8988T (cell line): ENCODE measurements at places on chromosomes 7 and 10.

DNA sequence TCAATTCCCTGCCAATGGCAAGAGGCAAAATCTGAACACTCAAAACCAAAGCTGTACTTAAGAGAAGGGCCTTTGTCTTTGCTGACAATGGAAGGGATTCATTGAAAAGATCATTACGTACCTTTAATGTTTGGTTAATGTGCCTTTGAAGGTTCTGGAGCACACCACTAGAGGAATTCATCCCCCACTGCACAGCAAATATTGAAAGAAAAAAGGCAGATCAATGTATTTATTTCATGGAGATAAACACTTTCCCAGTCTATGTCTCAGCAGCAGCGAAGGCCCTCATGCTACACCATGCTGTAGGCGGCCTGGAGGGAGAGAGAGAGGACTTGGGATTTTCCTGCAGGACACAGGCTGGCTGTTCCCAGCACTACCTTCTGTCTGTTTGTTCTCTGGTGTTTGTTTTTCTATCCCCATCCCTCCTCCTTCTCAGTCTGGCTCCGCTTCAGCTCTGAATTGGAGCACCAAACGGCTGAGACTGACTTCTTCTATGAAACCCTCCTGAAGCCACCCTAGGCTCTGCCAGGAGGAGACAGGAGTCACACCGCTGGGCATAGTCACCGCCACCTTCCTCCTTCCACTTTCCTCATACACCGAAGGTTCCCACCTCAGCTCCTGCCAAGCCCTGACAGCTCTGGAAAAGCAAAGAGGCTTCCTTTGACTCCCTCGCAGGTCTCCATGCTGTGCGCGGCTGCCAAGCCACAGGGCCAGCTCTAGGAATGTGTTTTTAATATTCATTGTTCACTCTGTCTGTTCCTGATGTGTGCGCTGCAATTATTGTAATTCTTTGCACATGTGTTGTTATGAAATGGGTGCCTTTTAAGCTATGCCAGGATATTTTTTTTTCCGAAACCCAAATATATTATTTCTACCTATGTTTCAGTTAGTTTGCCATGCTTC is 301.5 kb downstream of the FZD1 start:
- DNase-seq: no peak

DNA sequence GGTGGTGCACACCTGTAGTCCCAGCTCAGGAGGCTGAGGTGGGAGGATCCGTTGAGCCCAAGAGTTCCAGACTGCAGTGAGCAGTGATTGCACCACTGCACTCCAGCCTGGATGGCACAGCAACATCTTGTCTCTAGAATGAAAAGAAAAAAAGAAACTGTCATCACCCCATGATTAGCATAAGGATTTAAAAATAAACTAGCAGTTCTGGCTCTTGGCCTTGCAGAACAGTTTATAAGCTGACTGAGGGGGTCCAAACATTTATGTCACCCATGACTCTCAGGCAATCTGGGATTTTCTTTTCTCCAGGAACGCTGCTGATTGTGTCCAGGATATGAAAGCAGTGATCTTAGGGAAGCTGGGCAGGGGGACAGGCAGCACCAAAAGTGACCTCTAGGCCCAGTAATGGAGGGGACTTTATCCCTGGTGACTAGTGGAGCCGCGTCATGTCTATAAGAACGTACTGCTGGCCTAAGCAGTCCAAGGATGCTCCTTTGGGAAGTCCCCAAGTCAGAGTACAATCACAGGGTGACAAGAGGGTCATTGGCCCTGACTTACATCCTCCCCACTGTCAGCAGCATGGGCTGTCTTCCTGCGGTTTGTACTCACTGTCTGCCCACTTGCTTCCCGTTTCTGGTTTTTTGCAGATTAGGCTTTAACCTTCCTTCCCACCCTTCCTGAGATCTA is 177.4 kb downstream of the ARHGAP12 start:
- DNase-seq: no peak

DNA sequence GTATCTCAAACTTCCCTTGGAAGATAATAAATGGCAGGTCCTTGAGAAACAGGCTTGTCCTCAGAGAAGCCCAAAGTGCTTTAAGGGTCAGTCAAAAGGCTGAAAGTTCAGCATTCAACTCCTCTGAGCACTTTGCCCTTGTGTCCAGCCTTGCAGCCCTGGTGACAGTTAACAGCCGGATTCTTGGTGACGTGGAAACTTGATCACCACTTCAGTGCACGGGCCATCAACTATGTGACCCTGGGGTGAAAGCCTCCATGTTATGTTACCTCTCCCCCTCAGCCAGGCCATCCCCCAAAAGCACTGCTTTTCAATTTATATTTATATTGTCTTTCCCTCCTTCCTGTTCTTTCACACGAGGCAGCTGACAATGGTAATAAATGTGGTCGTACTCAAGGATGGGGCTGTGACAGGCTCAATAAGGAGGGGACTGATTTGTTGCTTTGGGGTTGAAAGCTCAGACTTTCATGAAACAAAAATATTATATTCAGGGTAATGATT is 164.0 kb upstream of the NRP1 start:
- DNase-seq: no peak

DNA sequence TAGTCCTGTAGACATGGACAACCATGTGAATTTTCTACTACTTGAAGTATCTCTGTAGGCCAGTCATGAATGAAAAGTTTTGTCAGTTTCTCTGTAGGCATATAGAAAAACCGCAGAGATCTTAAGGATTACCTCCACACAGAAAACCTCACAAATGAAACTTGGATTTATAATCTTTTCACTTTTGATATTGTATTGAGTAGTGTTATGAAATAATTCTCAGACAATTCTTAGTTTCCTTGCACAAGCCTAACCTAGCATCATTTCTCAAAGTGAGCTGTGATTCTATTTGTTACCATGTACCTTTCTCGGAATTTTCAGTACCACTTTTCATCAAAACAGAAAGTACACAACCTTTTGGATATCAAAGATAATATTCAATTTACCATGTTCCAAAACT is 51.4 kb upstream of the OIT3 start:
- no peak for DNase-seq

GRCh38 chr10:72105710-72106109 is 17.4 kb upstream of the SPOCK2 start:
- DNase-seq: no peak

DNA sequence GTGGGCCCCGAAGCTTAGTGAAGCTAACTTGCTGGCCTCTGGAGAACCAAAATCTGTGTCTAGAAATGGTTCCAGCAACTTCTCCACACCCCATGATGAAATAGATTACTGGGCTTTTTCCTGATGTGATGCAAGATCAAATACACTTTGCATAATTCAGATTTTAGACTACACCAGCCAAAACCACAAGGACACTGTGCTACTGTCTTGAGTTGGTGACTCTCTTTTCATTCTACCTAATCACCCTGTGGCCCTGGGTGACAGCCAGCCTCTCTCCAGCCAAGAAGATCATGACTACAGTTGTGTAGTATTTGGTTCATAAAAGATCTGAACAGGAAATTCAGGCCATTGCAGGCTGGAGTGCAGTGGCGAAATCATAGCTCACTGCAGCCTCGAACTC is 22.2 kb downstream of the AZGP1 start:
- no peak for DNase-seq

DNA sequence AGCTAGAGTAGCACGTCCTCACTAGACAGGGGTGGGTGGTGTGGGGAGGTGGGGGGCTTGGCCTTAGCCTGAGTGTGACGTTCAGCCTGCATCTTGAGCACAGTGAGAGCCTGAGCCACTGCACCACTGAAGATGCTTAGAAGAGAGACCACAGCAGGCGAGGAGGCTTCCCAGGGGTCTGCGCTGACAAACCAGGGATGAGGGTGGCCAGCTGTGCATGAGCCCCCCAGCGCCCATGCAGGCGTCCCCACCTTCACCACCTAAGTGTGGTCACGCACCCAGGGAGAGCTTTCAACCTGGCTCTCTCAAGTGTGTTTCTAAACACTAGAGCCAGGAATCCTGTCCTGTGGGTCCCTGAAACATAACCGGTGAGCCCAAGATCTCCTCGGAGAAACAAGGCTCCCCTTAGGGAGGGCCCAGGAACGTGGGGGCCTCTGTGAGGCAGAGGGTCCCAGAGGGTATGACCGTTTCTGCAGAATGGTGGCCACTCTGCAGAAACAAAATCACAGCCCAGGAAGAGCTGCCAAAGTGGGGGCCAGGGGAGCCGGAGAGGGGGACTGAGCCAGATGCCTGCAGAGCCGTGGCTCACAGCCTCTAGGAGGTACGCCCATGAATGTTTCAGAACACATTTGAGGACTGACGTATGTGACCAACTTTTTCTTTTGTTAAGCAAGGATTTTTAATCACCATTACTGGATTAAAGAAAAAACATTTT is 85.2 kb upstream of the INSIG1 start:
- no peak for DNase-seq

DNA sequence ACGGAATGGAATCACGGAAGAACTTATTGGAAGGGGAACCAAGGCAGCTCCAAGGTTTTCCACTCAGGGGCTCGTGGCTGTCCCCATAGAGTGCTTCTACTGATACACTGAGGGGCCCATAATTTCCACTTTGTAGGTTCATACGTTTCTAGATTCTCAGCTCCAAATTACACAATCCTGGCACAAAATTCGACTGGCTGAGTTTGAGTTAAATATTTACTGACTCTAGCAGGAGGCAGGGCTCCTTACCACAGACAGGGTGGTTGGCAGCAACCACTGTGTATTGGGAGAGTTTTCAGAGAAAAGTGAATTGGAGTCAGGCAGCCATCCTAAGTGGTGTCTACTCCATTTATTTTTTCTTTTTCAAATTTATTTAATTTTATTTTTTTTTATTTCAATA is 55.4 kb upstream of the SEC61G start:
- no peak for DNase-seq

- DNase-seq: no peak
These were observed 5.3 kb downstream of the PTF1A start for GRCh38 chr10:23197416-23197861.

DNA sequence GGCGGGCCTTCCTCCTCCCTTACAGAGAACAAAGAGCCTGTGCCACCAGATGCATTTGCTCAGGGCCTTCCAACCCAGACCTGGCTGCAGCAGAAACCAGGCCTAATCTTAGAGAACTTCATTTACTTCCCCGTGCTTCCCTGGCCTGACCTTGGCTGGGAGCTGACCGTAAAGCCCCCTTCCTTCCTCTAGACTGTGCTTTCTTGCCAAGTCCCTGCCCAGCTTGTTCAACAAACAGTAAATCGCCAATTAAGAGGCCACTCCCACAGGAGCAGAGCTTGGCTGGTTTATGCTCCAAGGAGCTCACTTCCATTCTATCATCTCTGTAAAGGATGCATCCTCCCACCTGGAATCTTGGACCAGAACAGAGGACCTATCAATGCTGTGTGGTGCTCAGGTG is 110.9 kb downstream of the COL13A1 start:
- DNase-seq: no peak

DNA sequence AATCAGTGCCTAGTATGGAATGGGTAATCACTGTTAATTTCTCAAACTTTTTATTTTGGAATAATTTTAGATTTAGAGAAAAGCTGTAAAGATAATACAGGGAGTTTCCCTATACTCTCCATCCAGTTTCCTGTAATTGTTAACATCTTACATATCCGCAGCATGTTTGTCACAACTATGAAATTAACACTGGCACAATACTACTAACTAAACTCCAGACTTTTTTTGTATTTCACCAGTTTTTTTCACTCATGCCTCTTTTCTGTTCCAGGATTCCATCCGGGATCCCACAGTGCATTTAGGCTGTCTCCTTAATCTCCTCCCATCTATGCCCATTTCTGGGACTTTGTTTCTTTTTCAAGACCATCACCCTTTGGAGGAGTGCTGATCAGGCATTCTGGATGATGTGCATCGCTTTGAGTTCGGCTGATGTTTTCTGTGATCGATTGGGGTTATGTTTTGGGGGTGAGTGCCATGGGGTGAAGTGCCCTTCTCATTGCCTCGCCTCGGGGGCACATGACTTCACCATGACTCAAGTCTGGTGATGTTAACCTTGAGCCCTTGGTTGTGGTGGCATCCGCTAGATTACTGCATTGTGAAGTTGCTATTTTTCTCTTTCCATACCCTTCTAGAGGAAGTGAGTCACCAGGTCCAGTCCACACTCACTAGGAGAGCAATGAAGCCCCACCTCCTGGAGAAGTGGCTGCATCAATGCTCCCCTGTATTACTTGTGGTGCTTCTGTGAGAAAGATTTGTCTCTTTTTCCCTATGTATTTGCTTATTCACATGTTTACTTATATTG is 43.9 kb upstream of the GRB10 start:
- peak; percentile 12 for DNase-seq

DNA sequence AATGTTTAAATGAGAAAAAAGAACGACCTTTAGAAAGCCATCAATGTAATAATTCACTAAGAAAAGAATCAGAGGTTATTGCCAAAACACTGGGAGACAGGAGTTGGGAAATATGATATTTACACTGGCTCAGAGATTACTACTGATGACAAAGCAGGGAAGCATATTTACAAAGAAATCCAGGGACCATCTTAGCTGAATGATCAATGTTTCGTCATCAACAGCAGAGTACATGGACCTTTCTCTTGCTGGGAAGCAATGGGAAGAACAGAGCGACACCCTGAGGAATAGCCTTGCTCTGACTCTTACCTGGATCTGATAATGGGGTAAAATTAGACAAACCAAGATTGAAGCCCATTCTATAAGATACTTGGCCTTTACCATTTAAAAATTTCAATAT is 1293.5 kb downstream of the XPNPEP1 start:
- DNase-seq: no peak

GRCh38 chr10:52979295-52979990 is 206.9 kb upstream of the MBL2 start:
- DNase-seq: no peak

DNA sequence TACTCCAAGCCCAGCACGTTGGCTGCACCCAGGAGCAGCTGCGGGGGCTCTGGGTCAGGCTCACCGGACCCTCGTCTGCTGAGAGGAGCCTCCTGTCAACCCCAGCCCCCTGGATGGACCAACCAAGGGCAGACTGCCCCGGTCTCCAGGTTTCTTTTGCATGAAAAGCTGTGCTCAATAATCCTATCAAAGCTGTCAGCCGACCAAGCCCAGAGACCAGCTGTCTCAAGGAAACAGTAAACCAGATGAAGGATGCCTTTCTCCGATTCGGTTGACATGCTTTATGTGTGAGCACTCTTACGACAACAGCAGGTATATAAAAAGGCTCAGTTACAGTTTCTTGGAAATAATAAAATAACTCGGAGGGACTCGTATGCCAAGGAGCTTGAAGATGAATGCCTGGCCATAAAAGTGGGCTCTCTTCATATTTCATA is 71.6 kb upstream of the BAIAP2L1 start:
- no peak for DNase-seq

DNA sequence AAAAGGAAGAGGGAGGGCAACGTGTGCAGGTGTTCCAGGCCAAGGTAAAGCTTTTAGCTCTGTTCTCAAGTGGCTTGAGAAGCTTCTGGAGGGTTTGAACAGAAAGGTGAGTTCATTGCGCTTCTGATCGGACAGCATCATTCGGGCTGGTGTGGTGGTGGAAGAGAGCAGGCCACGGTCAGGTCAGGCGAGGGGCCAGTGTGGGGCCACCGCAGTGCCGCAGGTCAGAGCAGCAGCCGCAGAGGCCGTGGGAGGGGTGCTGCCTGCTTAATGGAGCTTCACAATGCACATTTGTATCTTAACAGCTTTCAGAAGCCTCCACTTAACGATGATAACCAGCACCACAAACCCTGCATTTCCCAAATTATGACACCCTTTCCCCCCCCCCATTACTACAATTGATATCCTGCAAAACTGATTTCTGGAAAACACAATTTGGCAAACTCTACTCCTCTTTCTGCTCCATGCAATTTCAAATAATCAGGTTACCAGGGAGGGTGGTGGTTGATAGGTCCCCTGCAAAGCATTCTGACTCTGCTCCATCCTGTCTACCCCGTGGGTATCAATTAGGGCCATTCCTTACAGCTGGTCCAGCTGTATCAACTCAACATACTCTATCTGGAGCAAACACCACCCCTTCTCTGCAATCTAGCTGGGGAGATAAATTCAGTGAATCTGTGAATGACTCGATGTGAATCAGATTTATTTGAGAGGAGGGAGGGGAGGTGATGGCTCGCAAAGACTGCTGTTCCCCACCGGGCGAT is 162.9 kb downstream of the ACTR3B start:
- no peak for DNase-seq
